ENCODE measurements at places on chromosomes 1 and 21.
A peak's percentile ranks its signal among the peaks of the same experiment; 100 is the strongest.

GRCh38 chr1:206911064-206911663, 10.6 kb downstream of the FCMR start:
- no peak for DNase-seq

DNA sequence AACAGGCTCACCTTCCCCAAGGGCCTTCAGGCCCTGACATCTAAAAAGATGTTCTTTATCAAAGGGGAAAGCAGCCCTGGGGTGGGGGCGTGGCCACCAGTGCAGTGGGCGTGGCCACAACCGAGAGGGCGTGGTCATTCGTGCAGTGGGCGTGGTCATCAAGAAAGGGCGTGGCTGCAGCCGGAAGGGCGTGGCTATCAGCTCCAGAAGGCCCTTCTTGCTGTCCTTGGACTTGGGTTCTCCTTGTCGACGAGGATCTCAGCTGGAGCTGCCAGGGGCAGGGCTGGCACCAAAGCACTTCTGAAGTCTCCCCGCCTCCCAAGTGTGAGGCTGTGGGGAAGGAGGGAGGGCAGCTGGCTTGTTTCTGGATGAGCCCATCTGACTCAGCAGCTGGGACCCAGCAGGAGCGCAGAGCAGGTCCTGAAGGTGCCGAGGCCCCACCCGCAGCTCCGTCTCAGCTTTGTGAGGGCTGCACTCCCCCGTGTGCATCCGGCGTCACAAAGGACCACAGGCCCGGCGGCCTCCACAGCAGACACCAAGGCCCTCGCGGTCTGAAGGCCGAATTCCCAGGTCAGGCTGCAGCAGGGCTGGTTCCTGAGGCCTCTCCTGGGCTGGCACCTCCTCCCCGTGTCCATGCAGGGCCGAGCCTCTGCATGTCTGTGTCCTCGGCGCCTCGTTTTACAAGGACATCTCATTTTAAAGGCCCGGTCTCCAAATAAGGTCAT, 12.8 kb downstream of the PDE9A start:
- no peak for DNase-seq

DNA sequence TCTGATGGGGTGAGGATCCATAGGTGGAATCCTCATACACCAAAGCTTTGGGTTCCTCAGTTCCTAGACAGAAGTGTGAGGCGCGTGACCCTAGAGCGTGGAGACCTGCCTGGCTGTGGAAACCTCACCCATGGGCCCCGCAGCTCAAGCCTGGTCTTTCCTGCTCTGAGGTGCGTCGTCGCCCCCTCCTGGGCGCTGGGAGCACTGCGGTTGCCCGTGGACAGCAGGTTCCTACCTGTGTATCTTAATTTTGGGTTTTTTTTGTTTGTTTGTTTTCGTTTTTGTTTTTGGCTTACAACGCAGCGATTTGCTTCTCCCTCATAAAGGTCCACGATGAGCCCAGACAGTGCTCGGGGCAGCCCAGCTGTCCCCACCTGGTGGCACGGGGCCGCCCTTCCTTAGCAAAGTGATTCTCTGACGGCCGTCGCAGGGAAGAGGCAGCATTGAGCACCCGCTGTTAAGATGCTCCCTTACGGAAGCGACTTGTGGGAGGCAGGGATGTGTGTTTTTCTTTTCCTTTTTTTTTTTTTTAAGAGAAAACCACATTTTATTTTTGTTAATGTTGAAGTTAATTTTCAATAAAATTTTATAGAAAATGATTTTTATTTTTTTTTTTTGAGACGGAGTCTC, 36.5 kb upstream of the TRAPPC10 start:
- peak; percentile 88 for DNase-seq

GRCh38 chr1:8816831-8817411, 519 bp downstream of the RERE start:
- peak; percentile 40 for DNase-seq

GRCh38 chr1:4380564-4381168, 273.7 kb upstream of the AJAP1 start:
- no peak for DNase-seq

DNA sequence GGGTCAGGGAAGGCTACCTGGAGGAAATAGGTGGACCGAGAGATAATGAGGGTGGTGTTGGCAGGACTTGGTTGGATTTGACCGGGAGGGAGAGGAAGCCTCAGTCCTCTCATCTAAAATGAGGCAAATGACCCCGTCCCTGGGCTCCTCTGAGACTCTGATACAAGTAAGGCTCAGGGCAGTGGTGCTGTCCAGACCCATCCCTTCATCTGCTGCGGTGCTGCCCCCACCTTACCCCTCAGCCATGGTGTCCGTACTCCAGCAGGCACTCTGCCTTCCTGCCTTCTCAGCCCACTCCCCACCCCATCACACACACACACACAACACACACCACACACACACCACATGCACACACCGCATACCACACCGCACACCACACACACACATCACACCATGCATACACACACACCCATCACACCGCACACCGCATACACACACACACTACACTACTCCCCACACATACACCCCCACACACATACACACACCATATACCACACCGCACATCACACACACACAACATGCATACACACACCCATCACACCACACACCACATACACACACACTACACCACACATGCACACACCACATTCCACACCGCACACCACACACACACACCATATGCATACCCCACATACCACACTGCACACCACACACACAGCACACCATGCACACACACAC, 29.4 kb upstream of the SLC26A9 start:
- no peak for DNase-seq

DNA sequence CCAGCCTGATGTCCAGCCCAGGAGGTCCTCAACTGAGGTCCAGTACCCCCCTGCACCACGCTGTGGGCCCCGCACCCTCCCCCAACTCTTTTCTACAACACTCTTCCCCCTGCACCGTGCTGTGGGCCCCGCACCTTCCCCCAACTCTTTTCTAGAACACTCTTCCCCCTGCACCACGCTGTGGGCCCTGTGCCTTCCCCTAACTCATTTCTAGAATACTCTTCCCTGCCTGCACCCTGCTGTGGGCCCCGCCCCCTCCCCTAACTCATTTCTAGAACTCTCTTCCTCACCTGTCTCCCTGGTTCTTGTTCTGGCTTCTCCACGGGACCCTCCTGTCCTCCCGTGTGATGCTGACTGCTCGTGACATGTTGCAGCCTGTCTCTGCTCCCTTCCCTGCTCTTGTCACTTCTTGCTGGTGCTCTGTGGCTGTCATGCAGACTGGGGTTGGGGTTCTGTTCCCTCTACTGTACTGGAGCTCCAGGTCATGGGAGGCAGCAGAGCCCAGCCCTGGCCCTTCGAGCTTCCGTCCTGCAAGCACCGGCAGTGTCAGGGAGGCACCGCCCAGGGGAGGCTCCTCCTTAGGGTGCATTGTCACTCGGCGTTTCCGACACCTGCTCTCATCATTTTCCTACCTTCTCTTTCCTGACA, 160.1 kb upstream of the COL6A1 start:
- DNase-seq, result no peak

GRCh38 chr1:172952516-172952915, 98.2 kb downstream of the TNFSF18 start:
- no peak for DNase-seq
